NCI-H187 (cell line): ENCODE measurements at places on chromosomes 12 and 14.

DNA sequence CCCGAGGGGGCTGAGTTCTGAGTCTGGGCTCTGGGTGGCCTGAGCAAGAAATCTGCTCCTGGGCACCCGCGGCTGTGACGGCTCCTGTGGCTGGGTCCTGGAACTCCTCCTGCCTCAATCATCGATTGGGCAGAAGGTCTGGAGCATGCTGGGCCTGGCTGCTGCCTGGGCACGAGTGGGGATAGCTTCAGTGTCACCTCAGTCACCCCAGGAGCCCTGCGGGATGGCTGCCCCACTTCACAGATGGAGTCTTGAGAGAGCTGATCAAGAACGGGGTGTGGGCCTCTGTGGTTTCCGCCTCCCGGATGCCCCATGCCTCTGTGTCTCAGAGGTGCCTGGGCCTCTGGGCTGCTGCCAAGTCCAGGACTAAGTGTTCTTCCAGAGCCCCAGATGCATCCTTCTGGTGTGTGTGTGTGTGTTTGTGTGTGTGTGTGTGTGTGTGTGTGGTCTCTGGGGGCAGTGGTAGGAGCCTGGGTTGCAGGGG is 185.6 kb upstream of the C14orf180 start:
- no peak for DNase-seq

DNA sequence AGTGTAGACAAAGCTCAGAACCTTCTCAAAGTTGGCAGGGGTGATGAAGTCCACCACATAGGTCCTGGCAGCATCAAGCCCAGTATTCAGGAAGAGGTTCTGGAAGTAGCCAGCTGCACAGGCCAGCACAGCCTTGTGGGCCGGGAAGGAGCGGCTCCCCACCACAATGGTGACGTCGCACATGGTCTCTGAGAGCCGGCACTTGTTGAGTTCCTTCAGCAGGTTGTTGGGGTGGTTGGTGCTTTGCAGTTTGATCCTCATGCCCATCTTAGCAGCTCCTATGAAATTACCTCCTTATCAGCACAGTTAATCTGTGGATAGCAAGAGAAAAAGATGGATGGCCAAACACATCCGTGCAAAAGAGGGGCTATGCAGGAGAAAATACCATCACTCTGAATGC is 1.7 kb downstream of the ZBTB39 start:
- no peak for DNase-seq

DNA sequence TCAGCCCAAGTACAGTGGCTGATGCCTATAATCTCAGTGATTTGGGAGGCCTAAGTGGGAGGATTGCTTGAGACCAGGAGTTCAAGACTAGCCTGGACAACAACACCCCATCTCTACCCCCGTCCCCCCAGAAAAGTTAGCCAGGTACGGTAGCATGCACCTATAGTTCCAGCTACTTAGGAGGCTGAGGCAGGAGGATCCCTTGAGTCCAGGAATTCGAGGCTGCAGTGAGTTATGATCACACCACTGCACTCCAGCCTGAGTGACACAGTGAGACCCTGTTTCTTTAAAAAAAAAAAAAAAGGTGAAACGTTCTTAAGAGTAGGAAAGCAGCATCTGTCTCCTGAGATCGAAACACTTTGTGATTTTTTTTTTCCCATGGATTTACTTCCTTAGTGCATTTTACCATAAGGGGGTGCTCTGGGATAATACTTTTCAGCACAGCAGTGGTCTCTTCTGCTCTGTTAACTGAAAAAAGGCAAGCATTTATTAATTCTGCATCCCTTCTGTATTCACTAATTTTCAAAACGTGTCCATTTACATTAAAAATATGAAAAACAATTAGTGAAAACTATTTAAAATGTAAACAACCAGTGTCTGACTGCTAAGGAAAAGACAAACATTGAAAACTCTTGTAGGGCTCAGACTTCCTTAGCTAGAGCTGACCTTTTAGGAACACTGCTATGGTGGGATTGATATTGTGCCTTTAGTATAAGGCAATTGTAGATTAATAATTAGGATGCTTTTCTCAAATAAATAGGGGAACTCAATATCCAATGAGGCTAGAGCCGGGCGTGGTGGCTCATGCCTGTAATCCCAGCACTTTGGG is 31.2 kb upstream of the USP44 start:
- DNase-seq: no peak

DNA sequence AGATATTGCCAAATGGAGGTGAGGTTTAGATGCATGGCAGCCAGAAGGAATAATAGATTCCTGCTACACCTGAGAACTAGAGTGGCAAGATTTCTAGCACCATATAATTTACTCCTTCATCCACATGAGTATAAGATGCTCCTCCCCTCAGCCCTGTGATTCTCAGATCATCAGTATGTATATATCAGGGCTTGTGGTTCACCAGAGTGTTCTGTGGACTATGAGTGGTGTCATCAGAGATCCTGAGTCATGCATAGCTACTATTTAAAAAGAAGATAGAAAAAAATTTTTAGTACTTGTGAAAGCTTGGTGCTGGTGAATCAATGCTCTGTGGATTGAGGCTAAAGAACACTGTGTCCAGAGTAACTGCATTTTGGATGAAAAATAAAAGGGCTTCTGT is 285.9 kb downstream of the BMP4 start:
- no peak for DNase-seq

DNA sequence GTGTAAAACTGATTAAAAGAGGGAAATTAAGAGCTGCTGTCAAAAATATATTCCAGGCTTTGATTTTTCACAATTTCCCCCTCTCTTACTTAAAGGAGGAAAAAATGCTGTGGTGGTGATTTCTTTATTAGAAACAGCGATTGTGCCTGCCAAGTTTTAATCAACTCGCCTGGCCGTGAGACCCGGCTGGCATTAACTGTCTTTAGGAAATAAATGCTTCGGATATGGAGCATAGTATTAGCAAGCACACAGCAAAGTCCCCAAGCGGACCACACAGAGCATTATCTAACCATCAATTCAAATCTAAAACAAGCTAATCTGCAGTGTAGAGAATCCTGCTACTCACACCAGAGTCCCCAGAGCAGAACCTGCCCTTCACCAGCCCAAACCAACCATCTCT is 457.1 kb downstream of the TMEM132D start:
- no peak for DNase-seq

DNA sequence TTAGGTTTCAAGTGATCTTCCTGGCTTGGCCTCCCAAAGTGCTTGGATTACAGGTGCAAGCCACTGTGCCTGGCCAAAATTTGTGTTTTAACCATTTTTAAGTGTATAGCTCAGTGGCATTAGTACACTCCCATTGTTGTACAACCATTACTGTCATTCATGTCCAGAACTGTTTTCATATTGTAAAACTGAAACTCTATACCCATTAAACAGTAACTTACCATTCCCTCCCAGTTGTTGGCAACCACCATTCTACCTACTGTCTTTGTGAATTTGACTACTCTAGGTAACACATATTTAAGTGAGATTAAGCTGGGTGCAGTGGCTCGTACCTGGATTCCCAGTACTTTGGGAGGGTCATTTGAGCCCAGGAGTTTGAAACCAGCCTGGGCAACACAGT is 67.3 kb upstream of the KCNH3 start:
- no peak for DNase-seq

- DNase-seq: no peak
Observed at GRCh38 chr12:26188641-26189040, 6.7 kb upstream of the SSPN start.

GRCh38 chr14:99757331-99758070 is 35.7 kb upstream of the EML1 start:
- DNase-seq: no peak

GRCh38 chr14:23558346-23559009 is 2.4 kb downstream of the THTPA start:
- no peak for DNase-seq

- DNase-seq: no peak
Observed at GRCh38 chr12:17680220-17680619, 409.8 kb downstream of the RERGL start.

DNA sequence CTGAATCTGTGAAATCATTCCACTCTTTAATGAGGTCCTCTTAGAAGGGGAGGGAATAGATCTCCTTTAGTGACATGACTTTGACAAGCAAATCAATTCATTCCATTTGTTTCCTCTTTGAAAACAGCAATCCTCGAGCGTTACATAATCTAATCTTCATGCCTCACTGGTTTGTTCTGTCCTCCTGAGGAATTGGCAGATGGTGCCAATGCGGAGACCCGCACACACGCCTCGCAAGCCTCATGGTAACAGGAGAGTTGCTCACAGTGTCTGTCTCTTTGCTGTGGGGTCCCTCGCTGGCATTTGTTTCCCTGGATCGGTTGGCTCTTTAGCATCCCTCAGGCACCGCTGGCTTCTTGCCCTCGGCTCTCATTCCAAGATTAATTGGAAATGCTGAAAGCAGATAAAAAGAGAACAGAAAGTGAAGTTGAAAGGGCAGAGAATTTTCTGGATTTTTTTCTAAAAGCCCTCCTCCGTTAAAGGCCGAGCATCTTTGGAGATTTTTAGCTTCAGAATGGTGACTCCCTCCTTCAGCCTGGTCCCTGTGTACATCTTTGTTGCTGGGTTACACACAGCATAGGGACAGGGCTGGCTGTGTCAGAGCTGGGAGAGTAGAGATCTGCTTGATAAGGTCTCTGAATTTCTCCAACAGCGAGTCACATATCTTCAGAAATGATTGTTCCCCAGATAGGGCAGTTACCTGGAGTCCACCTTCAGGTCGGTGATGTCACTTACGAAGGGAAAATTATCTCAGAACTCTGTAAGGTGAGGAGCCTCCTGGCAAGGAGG is 10.1 kb upstream of the CABP1 start:
- no peak for DNase-seq

- DNase-seq: no peak
Observed at GRCh38 chr12:126362964-126363363, 1297.7 kb downstream of the AACS start.

DNA sequence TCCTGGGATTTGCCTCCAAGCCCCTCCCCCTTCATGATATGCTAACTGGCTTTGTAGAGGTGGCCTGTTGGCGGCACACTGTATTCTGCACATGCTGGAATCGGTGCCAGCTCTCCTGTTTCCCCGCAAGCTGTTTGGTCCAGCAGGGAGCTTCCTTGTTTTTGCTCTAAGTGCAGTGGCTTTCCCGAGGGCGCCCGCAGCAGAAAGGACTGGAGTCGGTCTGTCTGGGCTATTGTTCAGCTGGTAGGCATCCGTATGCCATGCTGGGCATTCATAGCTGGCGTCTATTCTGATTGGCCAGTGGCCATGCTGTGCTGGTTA is 88.9 kb upstream of the MED13L start:
- DNase-seq: peak; percentile 42

- no peak for DNase-seq
Observed at GRCh38 chr12:9335867-9336266, 127.7 kb upstream of the PZP start.

- DNase-seq: no peak
Observed at GRCh38 chr12:118371321-118372282, 1.1 kb downstream of the TAOK3 start.

GRCh38 chr12:27575090-27575761 is 51.2 kb downstream of the PPFIBP1 start:
- no peak for DNase-seq

DNA sequence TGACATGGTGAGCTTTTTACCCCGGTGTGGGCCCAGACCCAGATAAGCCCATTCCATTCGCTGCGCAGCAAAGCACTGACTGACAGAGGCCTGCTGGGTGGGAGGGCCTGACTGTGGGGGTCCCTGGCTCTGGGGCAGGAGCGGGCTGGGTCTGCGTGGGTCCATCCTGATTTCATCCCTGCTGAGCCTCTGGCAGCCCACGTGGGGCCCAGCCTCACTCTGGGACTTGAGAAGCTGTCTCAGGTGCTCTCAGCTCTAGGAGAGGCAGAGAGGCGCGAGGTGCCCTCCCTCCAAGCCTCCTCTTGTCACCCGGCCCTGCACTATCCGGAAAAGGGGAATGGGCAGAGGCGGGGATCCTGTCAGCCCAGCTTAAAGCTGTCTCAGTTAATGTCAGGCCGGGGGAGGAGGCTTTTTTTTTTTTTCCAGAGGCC is 927 bp downstream of the ABCB9 start:
- peak; percentile 21 for DNase-seq

DNA sequence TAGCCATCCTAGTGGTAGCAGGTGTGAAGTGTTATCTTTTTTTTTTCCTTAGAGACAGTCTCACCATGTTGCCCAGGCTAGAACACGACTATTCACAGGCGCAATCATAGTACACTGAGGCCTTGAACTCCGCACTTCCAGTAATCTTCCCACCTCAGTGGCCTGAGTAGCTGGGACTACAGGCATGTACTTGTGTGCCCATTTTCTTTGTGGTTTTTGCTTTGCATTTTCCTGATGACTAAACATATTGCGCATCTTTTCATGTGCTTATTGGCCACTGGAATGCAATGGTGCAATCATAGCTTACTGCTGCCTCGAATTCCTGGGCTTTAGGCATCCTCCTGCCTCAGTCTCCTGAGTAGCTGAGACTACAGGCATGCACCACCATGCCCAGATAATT is 33.3 kb upstream of the GCH1 start:
- no peak for DNase-seq

- no peak for DNase-seq
Observed at GRCh38 chr14:96120392-96120791, 81.2 kb downstream of the C14orf132 start.

GRCh38 chr12:127295630-127296029 is 971.3 kb upstream of the TMEM132C start:
- DNase-seq: no peak

DNA sequence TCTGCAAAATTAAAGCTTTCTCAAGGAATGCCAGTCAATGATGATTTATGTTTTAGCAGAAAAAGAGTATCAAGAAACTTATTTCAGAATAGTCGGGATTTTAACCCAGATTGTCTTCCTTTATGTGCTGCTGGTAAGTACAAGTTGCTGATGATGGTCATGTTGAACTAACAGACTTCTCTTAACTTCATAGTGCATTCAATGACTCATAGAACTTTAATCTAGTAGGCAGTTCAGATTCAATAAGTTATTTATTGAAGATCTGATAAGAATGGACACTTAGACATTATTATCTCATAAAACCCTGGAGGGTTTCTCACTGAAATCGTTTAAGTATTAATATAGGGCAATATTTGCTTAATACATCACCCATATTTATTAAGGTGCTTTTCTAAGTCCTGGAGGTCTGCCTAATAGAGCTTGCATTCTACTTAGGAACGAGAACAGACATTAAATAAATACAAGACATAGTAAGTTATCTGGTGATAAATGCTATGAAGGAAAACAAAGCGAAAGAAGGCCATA is 33.8 kb downstream of the TOGARAM1 start:
- DNase-seq: no peak

- no peak for DNase-seq
Observed at GRCh38 chr14:75254381-75254822, 24.2 kb upstream of the FOS start.
